AML-193 (cell line): ENCODE measurements at places on chromosomes 4 and X.

DNA sequence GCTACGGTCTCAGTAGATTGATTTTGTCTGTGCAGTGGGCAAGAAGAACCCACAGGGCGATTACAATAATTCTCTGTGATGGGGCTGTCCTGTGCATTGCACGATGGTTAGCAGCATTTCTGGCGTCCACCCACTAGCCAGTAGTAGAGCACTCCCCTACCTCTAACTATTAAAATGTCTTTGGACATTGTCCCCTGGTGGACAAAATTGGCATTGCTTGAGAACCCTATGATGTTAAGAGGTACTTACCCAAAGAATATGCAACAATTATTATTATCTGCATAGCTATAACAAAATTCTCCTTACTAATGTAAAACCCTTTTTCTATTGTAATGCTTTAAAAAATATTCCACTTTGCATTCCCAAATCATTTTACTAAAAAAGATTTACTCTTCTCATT lies 109.5 kb upstream of the VCX3A start:
- DNase-seq: peak; percentile 1

DNA sequence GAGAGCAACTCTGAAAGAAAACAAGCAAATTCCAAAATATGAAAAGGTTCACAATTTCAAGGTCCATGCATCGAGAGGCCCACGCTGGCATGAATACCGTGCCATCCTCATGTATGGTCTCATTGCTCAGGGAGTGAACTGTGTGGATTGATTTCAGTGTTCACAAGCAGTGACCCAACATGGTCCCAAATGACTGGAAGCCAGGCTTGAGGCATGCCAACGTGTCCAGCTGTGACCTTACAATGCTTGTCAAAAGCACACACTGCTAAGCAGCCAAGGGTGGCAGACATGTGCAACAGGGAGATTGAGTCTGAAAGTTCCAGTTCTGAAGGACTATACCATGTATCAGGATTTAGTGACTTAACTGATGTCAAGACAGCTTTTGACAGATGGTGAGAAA lies 58.7 kb upstream of the CLDN24 start:
- DNase-seq: no peak

GRCh38 chr4:77567549-77567948 lies 38.1 kb upstream of the CXCL13 start:
- DNase-seq: no peak

- DNase-seq: no peak
Observed at GRCh38 chr4:187304133-187304532, 580.5 kb upstream of the FAT1 start.

DNA sequence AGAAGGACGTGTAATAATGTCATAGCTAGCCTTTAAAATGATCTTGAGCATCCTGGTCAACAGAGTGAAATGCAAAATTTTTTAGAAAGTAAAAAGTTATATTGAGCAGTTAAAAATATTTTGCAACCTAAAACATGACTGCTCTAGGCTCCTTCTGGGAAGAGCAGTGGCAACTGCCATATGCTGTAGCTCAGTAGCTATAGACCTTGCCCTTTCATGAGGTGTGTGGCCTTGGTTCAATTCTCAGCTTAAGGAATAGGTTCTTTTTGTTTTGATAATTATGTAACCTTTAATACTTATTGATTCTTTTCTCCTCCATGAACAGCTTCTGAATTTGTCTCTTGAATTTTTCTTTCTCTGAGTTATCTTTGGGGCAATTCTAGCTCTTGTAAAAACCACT lies 105.0 kb downstream of the ARSJ start:
- no peak for DNase-seq

DNA sequence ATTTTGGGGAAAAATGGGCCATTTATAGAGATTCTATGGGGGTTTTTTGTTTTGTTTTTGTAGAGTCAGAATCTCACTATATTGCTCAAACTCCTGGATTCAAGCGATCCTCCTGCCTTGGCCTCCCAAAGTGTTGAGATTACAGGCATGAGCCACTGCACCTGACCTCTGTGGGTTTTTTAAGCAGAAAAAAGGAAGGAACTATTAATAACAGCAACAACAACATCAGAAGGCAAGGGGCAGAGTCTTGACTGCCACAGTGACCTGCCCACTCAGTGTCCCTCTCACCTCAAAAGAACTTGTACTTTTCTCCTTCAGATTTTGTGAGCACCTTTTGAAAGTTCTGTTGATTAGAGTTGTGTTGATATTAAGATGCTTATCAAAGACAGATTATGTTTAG lies 48.1 kb downstream of the FNIP2 start:
- DNase-seq: no peak
